ENCODE measurements at places on chromosomes 11 and 22. TPM values are rescaled to one million over a fixed set of nuclear protein-coding genes. Genes with fewer than 3 reads are reported as not detected.

- H3K4me3 ChIP-seq: no peak overlapping the region
- H3K36me3 ChIP-seq: no peaks in the 10 kb centered on the region
- no peak overlapping the region for H3K27ac ChIP-seq
These were observed 1136.2 kb downstream of the LRRC4C start for GRCh38 chr11:40323241-40323640.

DNA sequence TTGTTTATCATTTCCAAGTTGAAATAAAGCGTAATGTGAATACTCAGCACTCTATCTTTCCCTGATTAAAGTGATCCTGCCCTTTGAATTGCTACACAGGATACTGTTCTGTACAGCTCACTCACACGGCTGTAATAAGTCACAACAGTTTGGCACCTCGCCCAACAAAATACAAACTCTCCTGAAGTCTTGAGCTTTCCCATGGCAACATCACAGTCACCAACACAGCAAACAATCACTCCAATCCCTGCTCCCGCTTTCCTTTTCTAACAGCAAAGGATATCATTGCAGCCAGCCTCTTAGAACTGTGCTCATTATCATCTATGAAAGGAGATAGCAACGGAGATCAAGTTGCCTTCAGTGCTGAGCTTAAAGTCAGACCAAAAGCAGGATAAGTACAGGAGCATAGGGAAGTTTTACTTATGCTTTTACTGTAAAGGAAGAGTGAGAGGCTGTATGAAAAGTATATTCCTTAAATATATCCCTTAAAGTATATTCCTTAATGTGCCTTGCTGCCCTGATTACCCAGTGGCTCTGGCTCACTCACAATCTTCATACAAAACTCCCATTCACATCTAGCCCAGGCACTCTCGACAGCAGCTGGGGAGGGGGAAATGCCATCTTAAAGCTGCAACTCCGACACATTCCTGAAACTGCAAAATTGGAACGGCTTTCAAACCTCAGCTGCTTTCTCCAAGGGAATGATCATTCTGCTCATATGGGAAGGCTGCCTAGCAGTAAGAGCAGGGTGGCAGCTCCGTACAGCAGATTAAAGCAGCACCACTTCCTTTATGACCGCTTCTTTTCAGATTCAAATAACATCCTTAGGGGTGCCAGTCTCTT is 35.8 kb downstream of the MAML2 start:
- no peak for DNase-seq
- peak overlapping the region; percentile 37 for H3K4me3 ChIP-seq
- H3K36me3 ChIP-seq: no peaks in the 10 kb centered on the region
- peaks cover 17% of the 10 kb centered on the region for H3K4me1 ChIP-seq
- H3K27me3 ChIP-seq: no peaks in the 10 kb centered on the region

- no peak overlapping the region for H3K27ac ChIP-seq
- peaks cover 87% of the 10 kb centered on the region for H3K36me3 ChIP-seq
- no peak overlapping the region for H3K4me3 ChIP-seq
- no peaks in the 10 kb centered on the region for H3K27me3 ChIP-seq
These were observed 9.3 kb downstream of the CCND1 start for GRCh38 chr11:69650081-69650831.

DNA sequence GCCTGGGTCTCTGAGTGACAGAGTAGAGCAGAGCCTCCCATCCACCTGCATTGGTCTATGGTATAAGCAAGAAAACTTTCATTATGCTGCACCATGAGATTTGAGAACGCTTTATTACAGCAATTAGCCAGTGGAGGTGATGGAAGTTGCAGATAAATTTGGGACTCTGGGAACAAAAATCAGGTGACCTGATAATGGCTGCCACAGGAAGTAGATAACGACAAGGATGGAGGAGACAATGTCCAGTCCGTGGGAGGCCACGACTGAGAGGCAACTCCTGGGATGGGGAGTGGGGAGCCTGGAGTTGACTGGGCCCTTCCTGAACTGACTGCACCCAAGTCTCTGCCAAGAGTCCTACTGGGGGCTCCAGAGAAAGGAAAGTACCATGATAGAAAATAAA is 4.7 kb downstream of the MRGPRD start:
- no peaks in the 10 kb centered on the region for H3K27me3 ChIP-seq
- H3K4me1 ChIP-seq: peaks cover 2% of the 10 kb centered on the region
- DNase-seq: no peak
- no peak overlapping the region for H3K27ac ChIP-seq
- H3K4me3 ChIP-seq: no peak overlapping the region
- no peaks in the 10 kb centered on the region for H3K36me3 ChIP-seq

CADM1 gene
- total RNA-seq: 25.3 TPM

GRCh38 chr11:73359930-73360742 is 16.1 kb upstream of the RELT start:
- H3K4me3 ChIP-seq: no peak overlapping the region
- peaks cover 2% of the 10 kb centered on the region for H3K4me1 ChIP-seq
- H3K27me3 ChIP-seq: no peaks in the 10 kb centered on the region
- peak; percentile 83 for DNase-seq
- no peak overlapping the region for H3K27ac ChIP-seq
- no peaks in the 10 kb centered on the region for H3K36me3 ChIP-seq

OR51B4 gene
- not detected for total RNA-seq

DNA sequence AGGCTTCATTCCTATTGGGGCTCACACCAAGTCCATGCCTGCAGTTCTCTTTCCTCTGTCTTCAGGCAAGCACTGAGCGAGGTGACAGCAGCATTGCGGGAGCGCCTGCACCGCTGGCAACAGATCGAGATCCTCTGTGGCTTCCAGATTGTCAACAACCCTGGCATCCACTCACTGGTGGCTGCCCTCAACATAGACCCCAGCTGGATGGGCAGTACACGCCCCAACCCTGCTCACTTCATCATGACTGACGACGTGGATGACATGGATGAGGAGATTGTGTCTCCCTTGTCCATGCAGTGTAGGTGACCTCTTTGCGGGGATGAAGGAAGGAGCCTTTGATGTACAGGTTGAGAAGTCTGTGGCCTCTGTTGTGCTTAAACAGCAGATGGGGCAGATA is 11.4 kb upstream of the RRM1 start:
- no peak for DNase-seq
- H3K4me3 ChIP-seq: no peak overlapping the region
- no peak overlapping the region for H3K27ac ChIP-seq
- no peaks in the 10 kb centered on the region for H3K27me3 ChIP-seq
- no peaks in the 10 kb centered on the region for H3K36me3 ChIP-seq

HBE1 gene
- total RNA-seq: not detected

DNA sequence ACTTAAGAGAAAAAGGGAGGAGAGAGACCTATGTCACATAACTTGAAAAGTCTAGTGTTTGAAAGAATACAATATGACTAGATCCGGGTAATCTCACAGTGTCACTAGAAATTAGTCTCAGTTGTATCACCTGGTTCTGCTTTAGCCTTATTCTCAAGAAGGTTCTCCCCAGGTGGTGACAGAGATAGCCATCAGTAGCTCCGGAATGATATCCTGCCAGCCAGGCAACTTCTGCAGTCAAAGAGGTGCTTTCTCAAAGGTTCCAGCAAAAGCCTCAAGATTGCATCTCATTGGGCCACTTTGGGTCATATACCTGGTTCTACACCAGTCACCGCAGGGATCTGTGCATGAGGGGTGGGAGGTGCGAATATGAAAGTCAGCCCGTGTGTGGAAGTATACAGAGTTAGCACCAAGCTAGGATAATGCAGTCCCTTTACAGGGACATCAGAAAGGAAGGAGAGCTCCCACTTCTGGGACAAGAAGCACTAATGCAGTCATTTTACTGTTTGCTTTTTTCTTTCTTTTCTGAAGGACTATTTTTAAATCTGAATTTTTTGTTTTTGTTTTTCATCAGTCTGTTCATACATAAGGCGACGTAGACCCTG is 61.1 kb downstream of the CYB5R2 start:
- H3K4me1 ChIP-seq: peaks cover 3% of the 10 kb centered on the region
- no peaks in the 10 kb centered on the region for H3K36me3 ChIP-seq
- H3K27me3 ChIP-seq: no peaks in the 10 kb centered on the region
- no peak overlapping the region for H3K4me3 ChIP-seq

GRCh38 chr11:115144914-115145313 is 359.3 kb downstream of the CADM1 start:
- H3K4me3 ChIP-seq: no peak overlapping the region
- H3K36me3 ChIP-seq: no peaks in the 10 kb centered on the region
- no peaks in the 10 kb centered on the region for H3K27me3 ChIP-seq
- DNase-seq: no peak
- H3K4me1 ChIP-seq: no peaks in the 10 kb centered on the region

CYB561A3 gene
- 29.6 TPM for total RNA-seq

DNA sequence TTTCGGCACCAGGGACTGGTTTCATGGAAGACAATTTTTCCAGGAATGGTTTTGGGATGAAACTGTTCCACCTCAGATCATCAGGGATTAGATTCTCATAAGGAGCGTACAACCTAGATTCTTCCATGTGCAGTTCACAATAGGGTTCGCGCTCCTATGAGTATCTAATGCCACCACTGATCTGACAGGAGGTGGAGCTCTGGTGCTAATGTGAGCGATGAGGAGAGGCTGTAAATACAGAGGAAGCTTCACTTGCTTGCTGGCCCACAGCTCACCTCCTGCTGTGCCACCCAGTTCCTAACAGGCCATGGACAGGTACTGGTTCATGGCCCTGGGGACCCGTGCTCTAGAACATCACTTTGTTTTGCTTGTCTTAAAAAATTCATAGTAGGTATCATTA is 41.8 kb upstream of the AMPD3 start:
- no peak overlapping the region for H3K27ac ChIP-seq
- no peaks in the 10 kb centered on the region for H3K36me3 ChIP-seq
- no peak for DNase-seq
- no peaks in the 10 kb centered on the region for H3K4me1 ChIP-seq
- no peak overlapping the region for H3K4me3 ChIP-seq

TSPAN18 gene
- total RNA-seq: 10.2 TPM

ENTHD1 gene
- not detected for total RNA-seq

OR2AG1 gene
- not detected for total RNA-seq

DNA sequence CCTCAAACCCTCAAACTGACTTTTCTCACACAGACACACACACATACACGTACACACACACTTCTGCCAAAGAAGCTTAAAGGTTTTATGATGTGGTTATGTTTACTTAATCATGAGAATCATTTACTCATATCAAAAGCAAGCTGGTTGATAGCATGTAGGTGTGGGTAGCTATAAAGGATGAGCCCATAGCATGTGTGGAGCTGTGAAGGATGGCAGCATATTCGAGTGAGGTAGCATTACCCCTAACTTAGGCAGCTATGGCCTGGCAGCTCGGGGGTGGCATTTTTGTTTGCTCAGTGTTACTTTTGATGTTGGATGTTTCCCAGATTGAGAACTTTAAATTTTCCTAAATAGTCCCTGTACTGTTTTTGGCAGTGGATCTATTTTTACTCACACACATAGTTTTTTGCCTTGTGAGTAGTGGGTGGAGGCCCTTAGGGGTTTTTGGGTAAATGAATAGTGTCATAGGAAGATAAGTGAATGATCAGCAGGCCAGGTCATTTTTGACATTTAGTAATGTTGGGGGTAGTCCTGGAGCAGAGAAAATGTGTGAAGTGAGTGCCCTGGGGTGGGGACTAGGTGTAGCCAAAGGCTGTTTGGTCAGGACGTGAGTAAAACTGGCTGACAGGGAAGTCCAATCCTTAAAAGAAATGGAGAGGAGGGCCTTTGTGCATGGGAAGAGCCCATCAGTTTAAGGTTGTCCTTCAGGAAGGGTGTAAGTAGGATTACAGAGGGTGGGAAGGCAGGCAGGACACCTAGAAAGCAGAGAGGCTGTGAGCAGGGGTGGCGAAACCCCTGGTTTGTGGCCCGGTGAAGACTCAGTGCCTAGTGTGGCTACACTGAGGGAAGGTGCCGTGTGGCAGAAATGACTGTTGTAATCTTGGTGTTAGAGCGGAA is 7.1 kb downstream of the YWHAH start:
- peaks cover 26% of the 10 kb centered on the region for H3K36me3 ChIP-seq
- DNase-seq: no peak
- H3K27ac ChIP-seq: no peak overlapping the region
- peaks cover 4% of the 10 kb centered on the region for H3K4me1 ChIP-seq
- H3K4me3 ChIP-seq: no peak overlapping the region

CENPM gene
- 30.0 TPM for total RNA-seq

DNA sequence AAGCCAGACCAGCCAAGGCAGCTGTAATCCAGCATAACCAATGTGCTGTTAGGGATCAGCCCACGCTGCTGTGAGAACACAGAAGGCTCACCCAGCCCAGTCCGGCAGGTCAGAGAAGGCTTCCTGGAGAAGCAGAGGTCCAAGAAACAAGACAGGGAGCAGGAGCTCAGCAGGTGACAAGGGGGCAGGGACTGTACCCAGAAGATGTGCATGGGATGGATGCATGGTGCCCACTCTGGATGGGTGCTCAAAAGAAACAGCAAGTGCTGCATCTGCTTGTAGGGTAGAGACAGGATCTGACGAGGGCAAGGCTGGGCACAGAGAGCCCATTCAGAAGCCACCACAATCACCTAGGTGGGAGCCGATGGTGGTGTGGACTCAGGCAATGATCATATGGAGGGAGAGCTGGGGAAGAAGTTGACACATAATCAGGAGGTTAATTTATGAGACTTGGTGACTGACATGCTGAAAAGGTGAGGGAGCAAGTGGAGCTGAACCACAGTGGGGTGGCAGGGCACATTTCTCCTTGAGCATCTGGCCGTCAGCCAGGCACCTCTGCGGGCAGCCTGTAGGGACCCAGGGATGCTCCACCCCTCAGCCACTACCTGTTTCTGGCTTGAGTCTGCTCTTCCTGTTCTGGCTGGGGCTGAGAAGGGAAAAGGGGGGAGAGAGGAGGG is 102.3 kb upstream of the DRD2 start:
- no peaks in the 10 kb centered on the region for H3K27me3 ChIP-seq
- peaks cover 6% of the 10 kb centered on the region for H3K4me1 ChIP-seq
- no peak overlapping the region for H3K4me3 ChIP-seq
- no peaks in the 10 kb centered on the region for H3K36me3 ChIP-seq
- no peak overlapping the region for H3K27ac ChIP-seq
- no peak for DNase-seq

DNA sequence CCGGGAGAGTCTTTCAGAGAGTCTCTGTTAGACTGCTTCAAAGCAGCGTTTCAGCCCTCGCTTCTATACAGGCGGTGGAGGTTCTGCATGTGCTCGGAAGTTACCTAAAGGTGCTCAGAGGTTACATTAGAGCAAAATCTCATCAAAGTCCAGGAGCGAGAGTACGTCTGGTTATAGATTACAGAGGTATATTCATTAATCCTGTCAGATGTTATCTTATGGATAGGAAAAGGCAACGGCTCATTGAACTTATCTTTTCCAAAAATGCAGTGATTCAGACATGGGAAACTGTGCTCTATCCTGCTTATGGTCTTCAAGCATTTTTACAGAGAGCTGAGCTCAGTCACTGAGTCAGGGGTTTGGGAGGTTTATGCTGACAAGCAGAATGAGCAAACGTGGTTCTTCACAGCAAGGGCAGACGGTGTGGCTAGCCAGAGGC is 9.1 kb upstream of the ZBED5 start:
- no peak for DNase-seq
- H3K4me3 ChIP-seq: no peak overlapping the region
- no peaks in the 10 kb centered on the region for H3K36me3 ChIP-seq

DNA sequence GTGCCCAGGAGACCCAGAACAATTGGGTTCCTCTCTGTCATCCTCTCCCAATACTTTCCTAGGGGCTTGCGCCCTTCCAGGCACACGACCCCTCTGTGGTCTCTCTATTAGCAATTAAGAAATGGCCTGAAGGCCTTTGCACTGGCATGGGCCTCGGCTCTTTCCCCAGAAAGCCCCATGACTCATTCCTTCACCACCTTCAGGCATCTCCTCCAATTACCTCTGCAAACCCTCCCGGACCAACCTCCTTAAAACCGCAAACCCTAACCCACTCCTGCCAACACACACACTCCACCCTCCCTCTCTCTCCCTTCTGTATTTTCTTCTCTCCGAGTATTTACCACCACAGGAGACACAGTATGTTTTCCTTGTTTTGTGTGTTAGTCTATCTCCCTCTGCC is 36.7 kb downstream of the LARGE1 start:
- no peak for DNase-seq
- H3K27me3 ChIP-seq: no peaks in the 10 kb centered on the region
- H3K27ac ChIP-seq: no peak overlapping the region
- H3K4me1 ChIP-seq: peaks cover 36% of the 10 kb centered on the region

- H3K4me3 ChIP-seq: peak overlapping the region; percentile 26
- 0 out of 2 replicates have a peak overlapping the region, but pooled peaks have one; percentile 15 for H3K27ac ChIP-seq
These were observed 6.1 kb downstream of the FXYD6 start for GRCh38 chr11:117870103-117870952.
